ENCODE measurements at places on chromosomes 5 and 9.

GRCh38 chr5:170603578-170604565 is 100.1 kb downstream of the KCNIP1 start:
- DNase-seq: no peak

GRCh38 chr9:134944916-134945315 is 27.2 kb upstream of the FCN1 start:
- DNase-seq: no peak

GRCh38 chr5:1375871-1376810 is 31.2 kb upstream of the CLPTM1L start:
- no peak for DNase-seq

DNA sequence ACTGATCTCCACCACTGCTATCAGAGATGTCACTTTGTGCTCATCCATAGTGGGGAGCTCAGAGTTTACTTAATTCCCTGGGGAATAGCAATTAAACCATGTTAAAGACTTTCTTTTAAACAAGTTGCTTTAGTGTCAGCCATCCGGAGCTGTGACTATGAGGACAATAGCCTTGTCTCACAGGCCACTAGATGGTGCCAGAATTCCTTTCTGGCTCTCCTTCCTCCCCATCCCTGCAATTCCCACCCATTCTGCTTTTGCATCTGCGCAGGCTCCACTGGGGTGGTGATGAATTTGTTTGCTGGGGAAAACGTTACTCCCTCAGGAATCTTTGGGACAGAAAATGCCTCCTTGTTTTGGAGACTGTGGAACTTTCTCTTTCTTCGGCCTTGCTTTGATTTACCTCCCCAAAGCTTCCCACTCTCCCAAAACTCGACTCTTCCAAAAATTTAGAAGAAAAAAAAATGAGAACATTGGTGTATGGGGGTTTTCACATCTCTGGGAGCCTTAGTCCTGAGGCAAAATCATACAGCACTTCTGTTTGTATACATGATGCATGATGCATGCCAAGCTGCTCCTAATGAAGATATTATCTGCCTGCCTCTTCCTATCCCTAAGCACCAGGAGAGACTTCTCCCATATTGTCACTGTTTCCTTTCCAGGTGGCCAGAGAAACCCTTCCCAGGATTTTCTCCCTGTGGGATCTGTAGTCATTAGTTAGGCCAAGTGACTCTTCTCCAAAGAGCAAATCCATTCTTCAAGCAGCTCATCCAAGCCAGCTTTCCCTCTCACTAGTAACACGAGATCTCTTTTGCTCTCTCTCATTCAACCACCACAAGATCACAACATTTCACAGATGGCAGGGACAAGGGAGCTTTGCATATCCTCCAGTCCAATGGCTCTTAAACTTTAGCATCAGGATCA is 466.1 kb downstream of the TLR4 start:
- DNase-seq: no peak

GRCh38 chr5:149486726-149487635 is 64.3 kb downstream of the CSNK1A1 start:
- DNase-seq: no peak

DNA sequence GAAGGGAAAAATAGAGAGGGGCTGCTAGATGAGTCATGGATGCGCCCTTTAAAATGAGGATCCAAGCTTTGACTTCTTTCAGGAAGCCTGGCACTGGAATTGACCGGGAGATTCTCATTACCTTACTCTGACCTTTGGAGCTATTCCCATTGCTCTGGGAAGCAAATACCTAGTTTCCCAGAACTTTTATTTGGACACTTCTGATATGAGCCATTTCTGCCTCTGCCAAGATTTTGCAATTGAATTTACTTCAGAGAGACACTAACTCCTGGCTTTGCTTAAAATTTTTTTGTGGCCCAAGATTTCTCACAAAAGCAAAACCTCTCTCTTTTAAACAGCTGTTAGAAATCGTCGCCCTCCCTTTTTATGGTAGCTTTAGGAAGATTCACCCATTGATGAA is 15.7 kb upstream of the AGXT2 start:
- DNase-seq: no peak

GRCh38 chr5:180179442-180180420 is 29.3 kb downstream of the RASGEF1C start:
- DNase-seq: no peak

DNA sequence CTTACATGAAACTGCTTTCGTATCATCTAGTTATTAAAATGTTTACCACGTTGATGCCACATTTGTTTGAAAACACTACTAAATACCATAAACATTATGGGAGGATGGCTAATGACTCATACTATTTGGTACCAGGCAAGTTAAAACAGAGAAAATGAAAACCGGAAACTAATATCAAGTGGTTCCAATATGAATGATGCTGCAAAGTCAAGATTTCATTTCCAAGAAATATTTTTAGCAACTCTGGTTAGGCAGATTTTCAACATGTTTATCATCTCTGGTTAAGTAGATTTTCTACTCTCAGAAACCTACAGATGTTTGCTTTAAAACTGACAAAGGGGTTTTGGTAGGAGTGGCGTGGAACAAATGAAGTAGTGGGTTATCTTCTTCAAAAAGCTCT is 4.9 kb upstream of the F2R start:
- DNase-seq: no peak

DNA sequence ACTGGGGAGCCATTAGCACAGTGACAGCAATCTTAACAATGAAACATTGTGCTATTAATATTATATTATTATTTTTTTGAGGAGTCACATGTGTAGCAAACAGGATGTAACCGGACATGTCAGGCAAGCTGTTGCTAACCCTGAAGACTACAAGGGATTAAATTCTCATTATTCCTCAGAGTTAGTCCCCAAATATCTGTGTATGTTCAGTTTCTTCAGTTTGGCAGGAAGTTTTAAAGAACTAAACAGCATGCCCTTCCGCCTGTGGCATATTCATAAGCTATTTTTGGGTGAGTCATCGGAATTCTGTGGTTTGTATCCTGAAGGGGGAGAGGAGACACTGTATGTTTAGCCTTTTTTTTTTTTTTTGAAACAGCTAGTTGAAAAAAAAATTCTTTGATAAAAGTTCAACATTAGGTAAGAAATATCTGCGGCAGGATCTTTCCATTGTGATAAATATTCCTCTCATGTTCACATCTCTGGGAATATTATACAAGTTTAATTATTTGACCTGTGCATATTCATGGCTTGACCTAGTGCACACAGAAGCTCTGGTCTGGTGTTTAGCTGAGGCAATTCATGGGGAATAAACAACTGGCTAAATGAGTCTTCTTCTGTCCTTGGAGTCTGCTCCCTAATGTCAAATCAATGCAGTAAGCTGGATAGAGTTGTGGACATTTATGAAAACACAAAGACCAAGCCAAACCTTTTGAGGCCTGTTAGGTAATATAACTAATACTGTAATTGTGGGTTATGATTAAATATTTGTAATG is 202.7 kb upstream of the CDKN2B start:
- no peak for DNase-seq

- DNase-seq: no peak
Measured at GRCh38 chr9:136940526-136941230, 3.9 kb downstream of the FBXW5 start.

- DNase-seq: no peak
Measured at GRCh38 chr5:119131530-119132304, 60.8 kb downstream of the DMXL1 start.

- no peak for DNase-seq
Measured at GRCh38 chr5:127562252-127562651, 44.8 kb downstream of the PRRC1 start.

DNA sequence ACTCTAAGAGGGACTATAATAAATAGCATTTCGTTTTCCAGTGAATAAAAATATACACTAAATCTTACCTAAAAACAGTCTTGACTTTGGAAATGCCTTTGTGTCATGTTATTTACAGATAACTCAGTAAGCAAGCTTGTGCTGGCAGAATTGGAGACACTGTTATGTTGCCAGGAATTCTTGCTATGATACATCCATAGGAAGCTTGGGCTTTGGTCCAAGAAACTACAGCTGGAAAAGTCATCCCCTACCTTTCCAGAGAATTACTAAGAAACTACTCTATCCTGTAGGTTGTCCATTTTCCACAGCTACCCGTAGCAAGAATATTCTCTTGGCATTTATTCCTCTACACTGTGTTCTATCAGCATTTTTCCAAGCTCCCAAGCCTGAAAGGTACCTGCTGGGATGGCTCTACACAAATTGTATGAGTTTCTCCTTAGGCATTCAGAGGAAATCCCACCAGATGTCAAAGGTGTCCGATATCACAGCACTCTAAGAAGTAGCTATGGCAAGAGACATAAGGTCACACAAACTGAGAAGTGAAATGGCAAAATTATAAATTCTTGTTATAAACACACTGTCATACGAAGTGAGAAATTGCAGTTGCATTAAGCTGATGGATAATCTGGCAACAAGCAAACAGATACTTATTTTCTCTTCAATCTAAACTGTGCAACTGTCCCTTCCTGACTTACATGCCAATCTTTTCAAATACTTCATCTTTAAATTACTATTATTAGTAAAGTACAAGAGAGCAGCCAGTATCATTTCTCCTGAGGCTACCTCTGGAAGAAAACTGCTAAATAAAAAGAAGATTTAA is 68.5 kb downstream of the MCTP1 start:
- no peak for DNase-seq

- DNase-seq: no peak
Measured at GRCh38 chr5:166947045-166947444, 1344.4 kb upstream of the WWC1 start.

DNA sequence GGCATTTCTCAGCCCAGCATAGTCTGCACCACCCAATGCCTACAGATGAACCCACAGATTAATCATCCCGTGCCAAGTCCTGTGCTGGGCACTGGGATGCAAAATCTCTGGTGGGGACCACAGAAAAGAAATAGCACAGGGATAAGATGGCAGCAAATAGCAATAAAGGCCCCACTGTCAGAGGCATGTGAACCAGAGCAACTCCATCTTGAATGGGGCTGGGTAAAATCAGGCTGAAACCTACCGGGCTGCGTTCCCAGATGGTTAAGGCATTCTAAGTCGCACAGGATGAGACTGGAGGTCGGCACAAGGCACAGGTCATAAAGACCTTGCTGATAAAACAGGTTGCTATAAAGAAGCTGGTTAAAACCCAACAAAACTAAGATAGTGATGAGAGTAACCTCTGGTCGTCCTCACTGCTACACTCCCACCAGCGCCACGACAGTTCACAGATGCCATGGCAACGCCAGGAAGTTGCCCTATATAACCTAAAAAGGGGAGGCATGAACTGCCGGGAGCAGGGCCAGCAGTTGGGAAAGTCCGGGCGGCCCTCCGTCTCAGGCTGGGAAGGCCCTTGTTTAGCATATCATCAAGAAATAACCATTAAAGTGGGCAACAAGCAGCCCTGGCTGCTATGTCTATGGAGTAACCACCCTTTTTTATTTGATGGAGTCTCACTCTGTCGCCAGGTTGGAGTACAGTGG is 65.2 kb downstream of the C9orf50 start:
- no peak for DNase-seq

GRCh38 chr5:6785161-6785860 is 72.1 kb downstream of the TENT4A start:
- no peak for DNase-seq

DNA sequence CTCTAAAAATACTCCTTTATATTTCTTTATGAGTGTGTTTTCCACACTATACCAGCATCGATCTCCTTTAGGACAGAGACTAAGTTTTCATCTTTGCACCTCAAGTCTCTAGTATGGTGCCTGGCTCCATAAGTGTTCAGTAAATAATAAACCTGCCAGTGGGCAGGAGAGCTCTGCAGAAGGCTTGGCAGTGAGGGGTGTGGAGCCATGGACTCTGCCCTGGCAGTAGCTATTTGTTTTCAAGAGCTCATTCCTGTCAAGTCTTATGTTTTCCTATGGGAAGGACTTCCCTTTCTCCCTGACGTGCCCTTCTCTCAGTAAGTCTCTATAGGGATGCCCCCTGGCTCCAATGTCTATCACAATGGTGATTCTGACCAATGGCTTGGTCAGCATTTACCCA is 252.2 kb downstream of the PIK3R1 start:
- DNase-seq: no peak

GRCh38 chr9:90843525-90843924 is 41.9 kb downstream of the SYK start:
- DNase-seq: no peak

DNA sequence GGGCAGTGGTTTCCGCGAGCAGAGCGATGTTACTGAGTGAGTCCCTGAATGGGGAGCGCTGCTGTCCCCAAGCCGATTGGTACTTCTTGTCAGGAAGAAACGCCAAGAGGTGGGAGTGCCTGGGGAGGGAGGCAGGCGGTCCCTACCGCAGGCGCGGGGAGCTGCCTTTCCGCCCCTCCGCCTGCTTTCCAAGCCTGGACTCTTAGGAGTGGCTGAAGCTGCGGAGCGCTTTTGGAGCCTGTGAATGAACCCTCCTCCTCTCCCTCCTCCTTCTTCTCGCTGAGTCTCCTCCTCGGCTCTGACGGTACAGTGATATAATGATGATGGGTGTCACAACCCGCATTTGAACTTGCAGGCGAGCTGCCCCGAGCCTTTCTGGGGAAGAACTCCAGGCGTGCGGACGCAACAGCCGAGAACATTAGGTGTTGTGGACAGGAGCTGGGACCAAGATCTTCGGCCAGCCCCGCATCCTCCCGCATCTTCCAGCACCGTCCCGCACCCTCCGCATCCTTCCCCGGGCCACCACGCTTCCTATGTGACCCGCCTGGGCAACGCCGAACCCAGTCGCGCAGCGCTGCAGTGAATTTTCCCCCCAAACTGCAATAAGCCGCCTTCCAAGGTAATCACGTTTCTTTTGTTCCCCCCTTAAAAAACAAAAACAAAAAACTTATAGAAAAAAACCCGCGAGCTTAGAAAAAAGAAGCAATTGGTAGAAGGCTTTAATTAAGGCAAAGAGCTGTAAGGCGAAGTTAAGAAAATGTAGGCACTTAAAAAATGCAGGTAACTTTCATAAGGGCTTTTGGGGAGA is at the start of gene VCAN:
VCAN (plus strand) TSS at position 340 of the 808 bp plus-strand sequence. CDS start 11,775 bp downstream, outside the sequence.
- DNase-seq: no peak

- no peak for DNase-seq
Measured at GRCh38 chr5:132889501-132889900, 16.0 kb downstream of the LEAP2 start.

GRCh38 chr5:108720391-108720790 is 27.3 kb upstream of the FER start:
- DNase-seq: no peak

GRCh38 chr5:80754900-80755299 is 100.1 kb upstream of the DHFR start:
- DNase-seq: no peak

GRCh38 chr5:14735944-14736343 is 71.4 kb downstream of the OTULIN start:
- DNase-seq: no peak

DNA sequence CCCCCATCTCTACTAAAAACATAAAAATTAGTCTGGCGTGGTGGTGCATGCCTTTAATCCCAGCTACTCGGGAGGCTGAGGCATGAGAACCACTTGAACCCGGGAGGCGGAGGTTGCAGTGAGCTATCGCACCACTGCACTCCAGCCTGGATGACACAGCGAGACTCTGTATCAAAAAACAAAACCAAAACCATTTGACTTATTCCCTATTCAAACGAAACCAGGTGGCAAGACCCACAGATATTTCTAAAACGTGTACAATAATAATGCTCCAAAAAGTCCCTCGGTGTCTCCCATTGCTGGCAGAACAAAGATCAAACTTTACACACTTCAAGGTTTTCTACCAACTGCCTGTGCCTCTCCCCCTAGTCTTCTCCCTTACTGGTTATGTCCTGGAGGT is 29.8 kb downstream of the HMGCR start:
- no peak for DNase-seq

- DNase-seq: no peak
Measured at GRCh38 chr5:85049020-85049419, 664.3 kb upstream of the EDIL3 start.

- no peak for DNase-seq
Measured at GRCh38 chr9:4321554-4321953, 21.7 kb upstream of the GLIS3 start.

Measured in omental fat pad (tissue), 4 donors.